ENCODE measurements at places on chromosomes 7 and 10. TPM values are rescaled to one million over a fixed set of nuclear protein-coding genes. Genes with fewer than 3 reads are reported as not detected.
A peak's percentile ranks its signal among the peaks of the same experiment; 100 is the strongest.

Gene PGAM2
- polyA plus RNA-seq = 326 TPM

DNA sequence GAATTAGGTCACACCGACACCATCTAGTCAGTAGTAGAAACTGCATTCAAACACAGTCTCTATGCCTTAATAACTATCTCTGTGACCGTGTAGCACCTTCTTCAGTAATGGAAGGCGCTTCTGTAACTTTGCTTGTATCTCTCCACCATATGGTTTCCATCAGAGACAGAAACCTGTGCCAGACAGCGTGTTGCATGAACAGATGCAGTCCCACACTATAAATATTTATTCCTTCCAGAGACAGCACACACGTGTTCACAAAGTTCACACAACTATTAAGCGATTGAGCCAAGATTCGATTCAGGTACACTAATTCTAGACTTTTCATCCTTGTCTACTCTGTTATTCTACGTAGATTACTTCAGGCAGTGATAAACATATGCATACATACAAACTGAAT, 873.9 kb upstream of the MBL2 start:
- peak; percentile 85 for DNase-seq
- H3K27me3 ChIP-seq = no peaks in the 10 kb centered on the region

- H3K4me1 ChIP-seq = no peaks in the 10 kb centered on the region
- H3K27me3 ChIP-seq = no peaks in the 10 kb centered on the region
- DNase-seq = no peak
- H3K27ac ChIP-seq = no peak overlapping the region
Measured at GRCh38 chr10:89916468-89917215, 215.3 kb downstream of the KIF20B start.

Gene CTAGE15
- polyA plus RNA-seq = not detected
